ENCODE measurements at places on chromosomes 7 and 10.

DNA sequence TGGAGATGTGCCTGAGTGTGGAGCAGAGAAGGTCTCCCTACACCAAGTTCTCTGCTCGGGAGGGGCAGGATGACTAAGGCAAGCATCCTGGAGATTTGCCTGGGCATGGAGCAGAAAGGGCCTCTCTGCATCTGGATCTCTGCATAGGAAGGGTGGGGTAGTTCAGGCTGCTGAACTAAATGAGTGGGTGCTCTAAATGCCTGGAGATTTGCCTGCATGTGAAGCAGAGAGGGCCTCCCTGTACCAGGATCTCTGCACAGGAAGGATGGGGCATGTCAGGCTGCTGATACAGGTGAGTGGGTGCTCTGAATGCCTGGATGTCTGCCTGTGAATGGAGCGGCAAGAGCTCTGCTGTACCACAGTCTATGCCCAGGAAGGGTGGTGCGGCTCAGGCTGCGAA is 680.7 kb downstream of the SUGCT start:
- DNase-seq = no peak

DNA sequence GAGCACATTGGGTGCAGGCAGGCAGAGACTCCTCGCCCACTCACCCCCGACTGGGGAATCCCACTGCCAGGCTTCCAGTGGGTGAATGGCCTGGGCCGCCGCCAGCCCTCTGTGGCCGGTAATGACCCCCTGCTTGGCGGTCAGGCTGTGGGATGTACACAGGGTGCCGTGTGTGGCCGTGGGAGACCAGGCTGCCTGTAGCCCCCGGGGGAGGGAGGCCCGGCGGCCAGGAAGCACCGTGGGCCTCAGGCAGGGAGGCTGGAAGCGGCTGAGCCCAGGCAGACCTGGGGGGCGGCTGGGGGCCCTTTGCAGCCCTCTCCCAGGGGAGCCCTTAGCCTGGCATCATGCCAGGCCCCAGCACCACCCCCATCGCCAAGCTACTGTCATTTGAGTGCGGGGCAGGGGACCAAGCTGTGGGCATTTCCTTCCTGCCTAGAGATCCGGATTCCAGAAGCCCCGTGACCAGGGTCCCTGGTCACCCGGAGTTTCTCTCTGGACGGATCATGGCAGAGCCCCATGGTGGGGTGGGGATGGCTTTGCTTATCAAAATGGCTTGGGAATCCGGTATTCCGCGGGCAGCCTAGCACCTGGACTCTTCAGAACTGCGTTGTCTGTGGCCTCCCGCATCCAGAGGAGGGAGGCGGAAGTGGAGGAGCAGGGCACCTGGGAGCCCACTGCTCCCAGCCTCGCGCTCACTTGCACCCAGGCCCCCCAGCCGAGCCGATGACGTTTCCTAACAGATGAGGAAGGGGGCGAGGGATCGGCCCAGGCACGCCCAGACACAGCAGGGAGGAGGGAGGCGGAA is 1.1 kb downstream of the TTYH3 start:
- DNase-seq = no peak

DNA sequence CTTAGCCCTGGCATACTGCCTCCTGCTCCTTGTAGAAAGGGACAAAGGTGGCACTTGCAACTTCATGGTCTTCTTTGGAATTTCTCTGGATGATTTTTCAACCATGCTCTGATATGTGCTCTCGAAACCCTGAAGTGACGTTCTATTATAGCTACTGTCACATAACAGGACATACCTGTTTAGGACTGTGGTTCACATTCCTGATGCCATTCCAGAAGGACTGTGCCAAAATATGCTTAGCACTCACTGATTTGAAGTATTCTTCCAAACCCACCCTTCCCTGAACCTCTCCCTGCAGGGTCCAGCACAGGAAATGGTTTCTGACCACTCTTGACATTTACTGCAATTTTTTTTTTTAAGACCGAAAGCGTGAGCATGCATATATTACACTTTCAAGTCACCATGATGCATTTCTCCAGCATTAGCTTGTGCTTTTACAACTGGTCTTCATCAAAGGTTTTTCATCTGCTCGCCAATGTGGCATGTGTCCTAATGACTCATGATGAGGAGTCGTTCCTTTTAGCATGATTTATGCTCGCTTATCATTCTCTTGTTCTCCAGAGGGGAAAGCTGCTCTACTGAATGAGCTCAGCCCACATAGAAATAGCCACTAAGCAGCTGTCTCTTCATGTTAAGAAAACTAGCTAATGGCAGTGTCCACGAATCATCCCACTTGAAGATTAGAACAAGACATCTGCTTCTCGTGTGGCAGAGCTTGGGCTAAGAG is 135.2 kb downstream of the ADAM12 start:
- no peak for DNase-seq

DNA sequence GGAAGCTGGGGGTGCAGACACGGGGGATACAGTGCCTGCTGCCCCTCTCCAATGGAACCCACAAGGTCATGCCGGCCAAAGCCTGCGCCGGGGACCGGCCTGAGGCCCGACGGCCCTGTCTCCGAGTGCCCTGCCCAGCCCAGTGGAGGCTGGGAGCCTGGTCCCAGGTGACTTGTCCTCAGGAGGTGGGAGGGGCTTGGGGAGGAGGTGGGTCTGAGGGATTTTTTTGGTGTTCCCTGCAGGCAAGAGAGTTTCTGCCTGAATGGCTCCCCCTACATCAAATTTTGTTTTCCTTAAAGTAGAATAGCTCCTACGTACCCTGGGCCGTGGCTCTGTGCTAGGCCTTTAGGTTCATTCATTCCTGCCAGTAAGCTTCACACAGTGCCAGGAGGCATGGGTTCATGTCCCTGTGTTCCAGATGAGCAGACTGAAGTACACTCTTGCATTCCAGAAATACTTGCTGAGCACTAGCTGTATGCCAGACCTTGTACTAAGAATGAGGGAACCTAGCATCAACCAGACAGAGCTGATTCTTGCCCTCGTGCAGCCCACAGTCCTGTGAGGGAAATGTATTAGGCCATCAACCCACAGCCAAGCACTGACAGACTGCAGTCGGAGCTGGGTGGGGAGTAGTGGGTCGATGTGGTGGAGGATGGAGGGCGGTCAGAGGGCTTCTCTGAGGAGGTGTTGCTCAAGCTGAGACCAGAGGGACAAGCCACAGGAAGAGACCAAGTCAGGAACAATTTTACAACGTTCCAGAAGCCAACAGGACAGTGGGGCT is 31.1 kb downstream of the TBATA start:
- no peak for DNase-seq

DNA sequence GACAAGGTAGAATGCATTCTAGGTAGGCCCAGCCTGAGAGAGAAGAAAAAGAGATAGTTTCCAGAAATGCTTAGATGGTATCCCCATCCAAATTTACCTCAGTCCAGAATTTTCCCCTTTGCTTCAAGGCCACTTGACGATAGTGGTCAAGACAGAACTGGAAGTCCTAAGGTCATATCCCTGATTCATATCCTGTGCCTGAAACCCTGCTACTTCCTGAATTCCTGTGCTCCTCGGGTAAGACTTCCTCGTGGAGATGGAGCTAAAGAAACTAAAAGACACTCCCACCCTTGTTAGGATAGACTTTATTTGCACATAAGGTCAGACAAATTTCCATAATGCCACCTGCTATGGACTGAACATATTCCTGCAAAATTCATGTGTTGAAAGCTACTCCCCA is 175.9 kb downstream of the EVX1 start:
- no peak for DNase-seq

DNA sequence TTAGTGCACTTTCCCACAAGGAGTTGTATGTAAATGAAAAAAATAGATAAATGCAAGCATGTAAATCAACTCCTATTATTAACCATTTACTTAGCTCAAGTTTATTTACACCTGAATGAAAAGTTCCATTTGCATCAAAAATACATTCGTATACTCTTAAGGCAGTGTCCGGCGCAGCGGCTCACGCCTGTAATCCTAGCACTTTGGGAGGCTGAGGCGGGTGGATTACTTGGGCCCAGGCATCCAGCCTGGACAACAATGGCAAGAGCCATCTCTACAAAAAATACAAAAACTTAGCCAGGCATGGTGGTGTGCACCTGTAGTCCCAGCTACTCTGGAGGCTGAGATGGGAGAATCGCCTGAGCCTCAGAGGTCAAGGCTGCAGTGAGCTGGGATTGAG is 4.2 kb upstream of the IDI2 start:
- DNase-seq = no peak

GRCh38 chr7:116380025-116380424 is 119.5 kb upstream of the CAV2 start:
- DNase-seq = no peak

GRCh38 chr10:10772411-10772810 is 245.3 kb upstream of the CELF2 start:
- DNase-seq = no peak

GRCh38 chr10:123200531-123200930 is 46.3 kb downstream of the BUB3 start:
- DNase-seq = no peak

GRCh38 chr7:88218836-88219605 is 817 bp downstream of the SRI start:
- no peak for DNase-seq

DNA sequence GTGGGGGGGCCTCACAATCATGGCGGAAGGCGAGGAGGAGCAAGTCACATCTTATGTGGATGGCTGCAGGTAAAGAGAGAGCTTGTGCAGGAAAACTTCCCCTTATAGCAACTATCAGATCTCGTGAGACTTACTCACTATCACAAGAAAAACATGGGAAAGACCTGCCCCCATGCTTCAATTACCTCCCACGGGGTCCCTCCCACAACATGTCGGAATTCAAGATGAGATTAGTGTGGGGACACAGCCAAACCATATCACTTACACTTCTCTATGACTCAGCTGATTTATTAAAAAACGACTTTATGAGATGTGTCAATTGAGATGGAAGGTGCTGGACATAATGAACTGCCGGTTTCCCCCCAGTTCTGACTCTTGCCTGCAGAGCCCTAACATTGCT is 23.8 kb upstream of the CHN2 start:
- no peak for DNase-seq

- DNase-seq = no peak
Measured at GRCh38 chr10:47053081-47053798, 142.0 kb downstream of the PTPN20 start.

DNA sequence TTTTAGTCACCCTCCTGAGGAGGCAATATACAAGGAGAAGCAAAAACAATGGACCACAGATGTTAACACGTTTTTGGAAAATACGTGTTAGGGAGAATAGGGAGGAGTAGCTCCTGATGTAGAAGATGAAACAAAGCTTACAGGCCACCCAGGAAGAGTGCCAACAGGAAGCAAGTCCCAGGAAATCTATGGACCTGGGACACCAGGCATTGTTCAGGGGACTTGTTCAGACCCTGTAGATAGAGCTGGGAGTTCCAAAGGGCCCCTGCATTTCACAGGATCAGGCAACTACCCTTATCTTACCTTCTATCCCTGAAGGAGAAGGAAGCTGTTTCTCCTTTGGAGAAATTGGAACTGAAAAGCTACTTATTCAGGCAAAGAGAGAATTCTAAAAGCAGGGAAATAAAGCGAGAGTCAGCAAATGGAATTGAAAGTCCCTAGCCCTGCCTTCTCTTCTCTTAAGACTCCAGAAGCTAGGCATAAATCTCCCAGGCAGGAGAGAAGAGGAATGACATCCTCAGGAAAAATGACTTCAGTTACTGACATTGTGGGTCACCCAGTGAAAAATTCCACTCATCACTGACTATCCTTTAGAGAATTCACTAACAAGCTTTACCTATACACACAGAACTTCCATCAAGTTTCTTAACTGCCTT is 77.7 kb upstream of the FAM3C start:
- DNase-seq = no peak

- no peak for DNase-seq
Measured at GRCh38 chr10:77060913-77061312, 576.7 kb downstream of the KCNMA1 start.

DNA sequence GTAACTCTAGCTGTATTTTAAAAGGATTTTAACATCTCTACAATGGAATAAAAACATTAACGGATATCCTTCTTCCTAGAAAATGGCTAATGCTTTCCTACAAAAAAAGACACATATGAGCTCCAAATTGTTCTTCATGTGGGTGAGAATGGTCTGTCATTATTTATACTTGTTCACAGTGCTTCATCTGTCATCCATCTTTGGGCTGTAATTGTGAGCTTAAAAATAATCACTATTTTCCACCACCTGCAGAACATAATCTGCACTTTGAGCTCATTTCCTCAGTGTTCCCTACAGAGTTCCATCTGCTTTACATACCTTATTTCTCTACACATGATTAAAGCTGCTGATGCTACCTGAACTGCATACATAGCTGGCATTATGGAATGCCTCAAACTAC is 979.1 kb upstream of the C7orf33 start:
- DNase-seq = no peak

DNA sequence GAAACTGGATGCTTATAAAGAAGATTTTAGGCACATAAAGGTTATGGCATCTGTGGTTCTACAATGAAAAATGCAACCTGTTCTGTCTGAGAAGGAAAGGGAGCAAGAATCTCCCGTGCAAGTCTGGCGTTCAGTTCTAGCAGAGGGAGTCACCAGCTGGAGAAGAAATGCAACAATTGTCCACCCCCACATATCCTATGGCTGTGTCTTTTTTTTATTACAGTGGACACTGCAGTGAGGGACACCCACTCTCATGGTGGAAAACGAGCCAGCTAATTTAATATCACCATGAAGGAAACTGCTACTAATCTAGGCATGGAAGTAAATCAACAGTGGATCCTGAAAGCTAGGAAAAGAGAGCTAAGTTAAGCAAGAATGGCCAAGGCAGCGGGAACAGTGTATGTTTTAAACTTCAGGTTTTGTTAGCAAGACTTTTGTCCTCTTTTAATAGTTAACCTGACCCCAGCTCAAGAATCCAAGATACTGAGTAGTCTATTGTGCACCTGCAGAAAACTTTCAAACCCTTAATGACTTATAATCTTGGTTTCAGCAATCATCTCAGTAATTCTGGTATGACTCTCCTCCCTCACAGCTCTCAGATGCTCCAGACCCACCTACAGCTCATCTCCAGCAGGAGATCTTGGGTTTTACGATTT is 149.3 kb downstream of the FGFR2 start:
- DNase-seq = no peak

- DNase-seq = no peak
Measured at GRCh38 chr7:130363026-130363847, 17.1 kb upstream of the CPA1 start.

DNA sequence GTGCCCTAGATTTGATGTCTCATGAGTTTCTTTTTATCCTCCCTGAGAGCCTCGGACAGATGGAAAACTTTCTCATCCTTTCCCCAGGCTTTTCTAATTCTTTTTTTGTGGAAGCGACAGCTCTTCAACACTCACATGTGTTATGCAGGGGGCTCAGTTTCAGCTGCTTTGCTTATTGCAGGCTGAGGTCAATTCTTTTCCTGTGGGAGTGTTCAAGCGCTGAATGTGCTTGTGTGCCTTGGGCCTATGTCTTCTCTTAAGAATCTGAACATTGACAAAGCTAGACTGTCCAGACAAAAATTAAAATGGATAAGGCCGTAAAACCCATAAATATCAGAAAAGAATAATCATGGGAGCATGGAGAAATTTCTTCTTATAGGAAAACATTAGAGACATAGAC is 125.2 kb upstream of the STEAP4 start:
- no peak for DNase-seq

- DNase-seq = no peak
Measured at GRCh38 chr10:50991456-50992355, 82.6 kb upstream of the PRKG1 start.
